ENCODE measurements at places on chromosomes 4 and X.

DNA sequence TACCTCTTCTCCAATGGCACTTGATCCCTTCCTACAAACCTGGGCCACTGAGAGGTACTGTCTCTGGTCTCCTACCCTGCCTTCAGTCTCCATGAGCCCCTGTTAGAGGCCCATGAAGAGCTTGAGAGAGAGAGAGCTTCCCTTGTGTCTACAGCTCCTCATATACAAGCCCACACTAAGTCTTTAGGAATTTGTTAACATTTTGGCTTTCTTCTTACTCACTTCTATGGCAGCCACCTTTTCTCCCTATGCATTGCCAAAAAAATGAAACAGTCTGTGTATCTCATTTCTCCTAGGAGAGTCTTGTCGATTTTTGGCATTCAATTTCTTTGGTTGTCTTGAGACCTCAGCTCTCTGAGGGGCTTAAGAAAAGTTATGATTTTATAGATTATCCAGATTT, 90.9 kb upstream of the LNX1 start:
- no peak for DNase-seq

DNA sequence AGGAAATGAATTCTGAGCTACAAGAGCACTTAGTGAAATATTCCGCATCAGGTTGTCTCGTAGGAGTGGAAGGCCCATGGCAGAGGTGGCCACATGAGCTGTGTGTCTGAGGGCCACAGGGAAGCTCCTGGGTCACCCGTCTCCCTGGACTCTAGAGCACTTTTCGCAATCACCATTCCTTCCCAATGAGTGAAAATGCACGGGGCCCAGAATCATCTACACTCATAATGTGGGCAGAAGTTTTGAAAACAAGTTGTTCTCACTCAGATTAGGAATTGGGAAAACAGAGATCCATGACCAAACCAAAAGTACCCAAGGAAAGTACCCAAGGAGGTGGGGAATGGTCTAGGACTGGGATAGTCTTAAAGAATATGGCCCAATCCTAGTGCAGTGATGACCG, 94.4 kb downstream of the SCD5 start:
- DNase-seq: no peak

GRCh38 chr4:24719615-24720014, 75.8 kb upstream of the SOD3 start:
- DNase-seq: no peak

DNA sequence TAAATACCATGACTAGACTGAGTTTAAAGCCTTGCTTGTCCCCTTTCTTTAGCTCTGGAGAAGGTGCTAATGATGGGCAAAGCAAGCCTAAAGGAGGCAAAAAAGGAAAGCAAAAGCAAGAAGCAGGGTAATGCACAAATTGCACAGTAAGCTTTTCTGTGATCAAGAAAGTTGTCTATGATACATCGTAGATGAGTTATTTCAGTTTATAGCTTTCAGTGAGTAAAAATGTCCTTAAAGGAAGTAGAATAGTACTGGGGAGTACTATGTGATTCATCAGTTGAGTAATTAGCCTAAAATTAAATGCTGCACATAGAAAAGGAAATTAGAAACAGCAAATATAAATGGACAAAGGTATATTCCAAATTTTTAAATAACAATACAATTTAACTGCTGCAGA, 50.2 kb upstream of the PDE5A start:
- no peak for DNase-seq
